ENCODE measurements at places on chromosomes 7 and 10.
A peak's percentile ranks its signal among the peaks of the same experiment; 100 is the strongest.

DNA sequence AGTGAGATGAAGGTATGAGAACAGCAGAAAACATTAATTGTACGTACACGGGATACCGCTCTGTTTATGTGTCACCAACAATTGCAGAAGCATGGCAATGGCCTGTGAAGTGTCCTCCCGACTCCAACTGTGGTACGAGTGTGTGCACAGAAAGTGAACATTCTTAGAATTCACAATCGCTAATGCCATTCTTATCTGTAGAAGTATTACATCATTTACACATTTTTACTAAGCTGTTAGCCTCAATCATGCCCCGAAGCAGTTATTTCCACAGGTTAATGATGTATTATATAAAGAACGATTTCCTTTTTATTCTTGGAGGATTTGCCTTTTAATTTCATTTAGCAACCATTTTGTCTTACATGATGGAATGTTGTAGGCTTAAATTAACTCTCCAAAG, 103.4 kb downstream of the EVX1 start:
- no peak for DNase-seq

DNA sequence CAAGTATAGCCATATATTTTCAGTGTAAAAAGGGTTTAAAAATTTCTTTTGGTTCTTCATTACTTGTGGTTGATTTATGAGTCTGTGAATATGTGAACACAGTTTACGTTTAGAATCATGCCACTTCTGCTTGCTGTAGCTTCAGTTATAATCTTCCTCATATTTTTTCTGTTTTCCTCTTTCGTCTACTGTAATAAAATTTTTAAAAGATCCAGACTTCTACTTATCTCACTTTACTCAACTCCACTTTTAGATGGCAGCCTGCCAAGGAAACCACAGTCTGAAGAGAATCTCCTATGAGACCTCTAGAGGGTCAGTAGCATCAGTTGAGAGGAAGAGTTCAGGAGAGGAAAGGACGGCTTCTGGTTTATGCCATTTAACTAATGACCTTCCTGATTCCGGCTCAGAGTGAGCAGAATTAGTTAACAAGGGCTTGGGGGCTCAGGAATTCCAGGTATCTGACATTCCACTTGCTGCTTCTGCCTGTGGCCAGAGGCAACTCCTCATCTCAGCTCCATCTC, 21.4 kb downstream of the CREB5 start:
- peak; percentile 40 for DNase-seq

- no peak for DNase-seq
These were observed 28.2 kb downstream of the PUS7 start for GRCh38 chr7:105493923-105494315.

DNA sequence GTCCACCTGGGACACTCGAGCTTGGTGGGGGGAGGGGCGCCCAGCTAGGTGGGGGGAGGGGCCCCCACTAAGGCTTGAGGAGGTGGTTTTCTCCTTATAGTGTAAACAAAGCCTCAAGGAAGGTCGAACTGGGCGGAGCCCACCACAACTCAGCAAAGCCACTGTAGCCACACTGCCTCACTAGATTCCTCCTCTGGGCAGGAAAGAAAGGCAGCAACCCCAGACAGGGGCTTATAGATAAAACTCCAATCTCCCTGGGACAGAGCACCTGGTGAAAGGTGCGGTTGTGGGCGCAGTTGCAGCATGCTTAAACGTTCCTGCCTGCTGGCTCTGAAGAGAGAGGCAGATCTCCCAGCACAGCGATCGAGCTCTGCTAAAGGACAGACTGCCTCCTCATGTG, 133.1 kb downstream of the SNX13 start:
- DNase-seq: no peak

- no peak for DNase-seq
These were observed 496.9 kb downstream of the CCSER2 start for GRCh38 chr10:84825330-84825729.

GRCh38 chr7:50341724-50342123, 37.2 kb downstream of the IKZF1 start:
- DNase-seq: no peak

- DNase-seq: peak; percentile 91
These were observed 8.4 kb upstream of the LFNG start for GRCh38 chr7:2510909-2511768.

DNA sequence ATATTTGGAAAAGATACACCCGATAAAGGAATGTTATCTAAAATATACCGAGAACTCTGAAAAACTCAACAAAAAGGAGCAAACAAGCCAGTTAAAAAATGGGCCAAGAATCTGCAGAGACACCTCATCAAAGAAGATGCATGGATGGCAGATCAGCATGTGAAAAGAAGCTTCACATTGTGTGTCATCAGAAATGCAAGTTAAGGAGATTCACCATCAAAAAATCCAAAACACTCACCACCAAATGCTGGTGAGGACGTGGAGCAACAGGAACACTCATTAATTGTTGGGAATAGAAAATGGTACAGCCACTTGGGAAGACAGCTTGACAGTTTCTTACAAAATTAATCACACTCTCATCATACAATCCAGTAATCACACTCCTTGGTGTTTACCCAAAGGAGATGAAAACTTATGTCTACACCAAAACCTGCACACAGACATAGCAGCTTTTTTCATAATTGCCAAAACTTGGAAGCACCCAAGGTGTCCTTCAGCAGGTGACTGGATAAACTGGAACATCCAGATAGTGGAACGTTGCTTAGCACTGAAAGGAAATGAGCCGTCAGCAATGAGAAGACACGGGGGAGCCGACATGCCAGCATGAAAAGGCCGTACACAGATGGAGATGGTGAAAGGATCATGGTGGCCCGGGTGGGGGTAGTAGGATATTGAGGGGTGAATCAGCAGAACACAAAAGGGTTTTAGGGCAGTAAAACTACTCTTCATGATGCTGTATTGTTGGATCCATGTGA, 27.9 kb upstream of the PWWP2B start:
- no peak for DNase-seq

- no peak for DNase-seq
These were observed 69.6 kb upstream of the VWC2 start for GRCh38 chr7:49703881-49704280.

DNA sequence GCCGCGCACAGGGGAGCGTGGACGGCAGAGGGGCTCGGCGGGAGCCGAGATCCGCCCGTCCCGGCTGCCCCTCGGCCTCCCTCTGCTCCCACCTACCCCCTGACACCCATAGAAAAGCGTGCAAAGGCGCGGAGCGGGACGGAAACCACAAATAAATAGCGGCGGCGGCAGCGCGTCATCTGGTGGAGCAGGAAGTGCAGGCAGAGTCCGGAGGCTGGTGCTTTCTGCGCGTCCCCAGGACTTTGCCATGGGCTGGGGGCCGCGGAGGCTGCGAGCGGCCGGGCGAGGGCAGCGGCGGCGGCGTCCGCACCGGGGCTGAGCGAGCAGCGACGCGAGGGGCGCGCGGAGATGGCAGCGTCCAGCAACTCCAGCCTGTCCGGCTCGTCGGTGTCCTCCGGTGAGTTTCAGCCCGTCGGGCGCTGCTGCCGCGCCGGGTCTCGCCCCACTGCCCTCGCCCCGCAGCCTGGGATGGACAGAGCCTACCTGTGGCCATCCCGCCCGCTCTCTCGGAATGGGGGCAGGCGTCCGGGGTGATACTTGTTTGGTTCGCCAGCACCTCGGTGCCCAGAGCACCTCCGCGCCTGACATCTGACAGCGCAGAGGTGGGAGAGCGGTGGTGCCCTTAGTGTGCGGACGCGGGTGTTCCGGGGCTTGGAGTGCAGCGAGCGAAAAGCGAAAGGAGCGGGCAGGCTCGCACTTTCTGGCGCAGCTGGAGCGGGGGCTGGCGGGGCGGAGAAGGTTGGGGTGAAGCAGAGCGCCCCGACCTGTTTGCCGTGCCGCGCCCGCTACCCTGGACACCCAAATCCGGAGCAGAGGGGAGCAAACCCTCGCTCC, at the start of gene CHN2:
TSS of gene CHN2 (plus strand) at position 182 of the 834 bp plus-strand sequence.
- peak; percentile 30 for DNase-seq

DNA sequence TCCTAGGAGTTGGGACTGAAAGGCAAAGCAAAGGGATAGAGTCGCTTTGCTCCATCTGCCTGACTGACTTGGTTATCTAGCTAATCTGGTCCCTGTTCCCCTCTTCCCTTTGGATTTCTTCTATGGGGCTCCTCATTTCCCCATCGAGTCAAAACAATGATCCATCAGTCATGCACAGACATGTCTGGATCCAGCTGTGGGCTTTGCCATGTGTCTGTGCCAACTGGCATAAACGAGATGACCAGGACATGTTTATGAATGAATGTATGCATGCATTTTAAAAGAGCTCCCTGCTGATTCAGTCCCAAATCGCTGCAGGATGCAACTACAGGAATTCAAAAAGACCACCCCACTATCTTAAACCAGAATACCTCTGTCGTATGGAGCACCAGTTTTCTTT, 122.0 kb downstream of the ARL4A start:
- peak; percentile 21 for DNase-seq

DNA sequence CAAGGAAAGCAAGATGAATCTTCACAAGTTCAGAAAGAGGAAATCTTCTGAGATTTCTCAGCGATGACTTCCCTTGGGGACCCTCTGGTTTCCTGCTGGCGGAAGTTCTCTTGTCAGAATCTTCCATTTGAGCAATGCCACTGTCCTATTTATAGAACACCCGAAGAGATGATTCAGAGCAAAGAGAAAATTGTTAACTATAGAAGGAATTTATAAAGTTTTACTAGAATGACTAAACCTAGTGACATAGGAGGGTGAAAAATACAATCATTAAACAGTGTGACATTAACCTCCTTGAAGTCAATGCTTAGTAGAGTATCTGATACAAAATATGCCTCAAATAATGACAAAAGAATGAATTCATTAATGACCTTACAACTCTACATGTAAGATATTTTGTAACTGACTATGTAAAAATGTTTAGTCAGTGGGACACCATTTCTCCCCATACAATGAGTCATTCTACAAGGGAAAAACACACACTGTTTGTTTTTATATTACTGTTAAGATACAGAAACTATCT, 206.5 kb upstream of the CNTNAP2 start:
- DNase-seq: peak; percentile 51

DNA sequence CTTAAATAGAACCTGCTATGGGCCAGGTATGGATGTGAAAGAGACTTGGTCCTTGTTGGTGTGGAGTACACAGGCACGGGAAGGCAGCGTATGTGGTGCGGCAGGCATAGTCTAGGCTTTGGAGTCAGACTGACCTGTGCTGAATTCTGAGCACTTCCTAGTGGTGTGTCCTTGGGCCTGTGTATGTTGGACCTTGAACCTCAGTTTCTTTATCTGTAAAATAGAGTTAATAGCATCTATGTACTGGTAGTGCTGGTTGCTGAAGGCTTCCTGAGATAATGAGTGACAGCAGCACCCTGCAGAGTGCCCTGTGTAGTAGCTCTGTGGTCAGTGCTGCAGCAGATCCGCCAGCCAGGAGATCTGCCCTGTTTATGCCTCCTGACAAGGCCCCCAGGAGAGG, 5.3 kb upstream of the SFRP5 start:
- no peak for DNase-seq

DNA sequence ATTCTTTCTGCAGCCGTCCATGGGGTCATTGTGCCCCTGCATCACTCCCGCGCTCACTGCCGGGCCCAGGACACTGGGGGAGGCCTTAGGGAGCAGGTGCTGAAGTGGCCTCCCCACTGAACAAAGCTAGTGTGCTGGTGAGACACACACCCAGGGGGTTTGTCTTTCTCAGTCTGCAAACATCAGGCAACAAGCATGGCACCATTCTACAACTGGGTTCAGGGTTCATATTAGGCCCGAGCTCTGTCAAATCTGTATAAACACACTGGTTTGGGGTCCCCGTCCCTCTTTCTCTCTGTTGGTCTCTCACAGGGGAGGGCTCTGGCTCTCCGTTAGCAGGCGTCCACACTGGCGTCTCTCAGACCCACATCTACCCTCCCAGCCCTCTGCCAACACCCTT, 11.1 kb upstream of the PPP2R2D start:
- DNase-seq: no peak

- no peak for DNase-seq
These were observed 262.5 kb downstream of the TCERG1L start for GRCh38 chr10:131049016-131049415.

DNA sequence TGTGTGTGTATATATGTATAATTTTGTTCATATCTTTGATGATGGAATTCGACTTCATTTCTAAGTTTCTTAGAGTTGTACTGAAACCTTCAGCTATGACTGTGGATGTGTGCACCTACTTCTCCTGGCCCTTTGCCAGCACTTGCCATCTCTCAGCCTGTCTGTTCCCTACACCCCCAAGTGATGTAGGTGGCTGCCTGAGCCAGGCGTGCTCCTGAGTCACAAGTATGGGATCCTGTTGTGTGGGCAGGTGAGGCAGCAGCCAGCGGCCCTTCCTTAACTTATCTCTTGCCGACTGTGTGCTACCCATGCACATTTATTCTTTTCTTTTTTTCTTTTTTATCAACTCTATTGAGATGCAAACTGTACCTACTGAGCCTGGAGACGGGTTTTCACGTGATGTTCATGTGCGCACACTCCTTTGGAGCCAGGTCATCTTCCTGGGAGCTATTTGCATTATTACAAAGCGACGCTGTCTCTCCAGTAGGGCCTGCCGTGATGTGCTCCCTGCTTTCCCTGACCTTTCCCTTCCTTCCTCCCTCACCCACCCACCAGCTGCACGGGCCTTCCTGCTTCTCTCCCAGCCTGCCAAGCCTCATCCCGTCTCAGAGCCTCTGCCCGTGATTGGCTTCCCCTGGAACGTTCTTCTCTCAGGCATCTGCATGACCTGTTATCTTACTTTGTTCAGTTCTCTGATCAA, 31.3 kb upstream of the GALNT11 start:
- DNase-seq: no peak

DNA sequence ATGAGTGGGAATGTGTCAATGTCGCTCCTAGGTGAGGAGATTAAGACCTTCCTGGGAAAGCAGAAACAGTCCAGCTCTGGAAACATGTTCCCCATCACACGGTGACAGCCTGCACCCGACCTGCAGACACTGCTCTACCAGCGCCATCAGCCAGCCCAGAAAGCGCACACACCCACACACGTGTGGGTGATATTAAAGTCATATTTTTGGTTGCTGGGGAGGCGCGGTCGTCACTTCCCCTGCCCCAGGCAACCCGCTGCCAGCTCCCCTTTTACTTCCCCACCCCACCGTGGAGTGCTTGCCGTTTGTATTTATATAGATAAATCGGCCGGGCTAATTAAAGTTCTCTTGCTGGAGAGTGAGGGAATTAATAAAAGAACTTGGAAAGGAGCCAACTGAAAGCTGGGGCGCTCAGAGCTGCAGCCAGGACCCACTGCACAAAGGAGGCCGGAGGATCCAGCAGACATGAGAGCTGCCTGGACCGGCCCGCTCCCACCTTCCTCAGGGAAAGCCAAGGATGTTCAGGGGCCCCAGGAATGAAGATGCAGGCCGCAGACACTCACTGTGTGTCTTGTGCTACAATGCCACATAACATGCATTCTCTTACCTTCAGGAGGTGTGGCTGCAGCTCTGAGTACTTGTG, 145.2 kb upstream of the UNC5B start:
- peak; percentile 31 for DNase-seq

GRCh38 chr7:41142904-41143473, 559.9 kb downstream of the INHBA start:
- DNase-seq: no peak
